ENCODE measurements at places on chromosomes 4 and X.

DNA sequence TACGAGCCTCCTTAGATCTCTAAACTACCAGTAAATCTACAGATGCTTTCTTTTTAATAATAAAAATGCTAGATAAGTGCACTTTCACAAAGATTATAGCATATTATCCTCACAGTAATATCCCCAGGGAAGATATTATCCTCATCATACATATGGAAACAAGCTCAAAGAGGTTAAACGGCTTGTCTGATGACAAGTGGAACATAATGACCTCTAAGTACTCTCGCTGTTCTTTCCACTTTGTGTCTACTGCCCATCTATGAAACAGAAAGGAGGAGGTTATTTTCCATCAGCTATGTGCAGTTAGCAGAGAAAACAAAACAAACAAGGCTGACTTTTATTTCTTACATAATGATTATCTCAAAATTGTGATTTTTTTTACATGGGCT, 42.8 kb upstream of the PRDM8 start:
- DNase-seq = no peak

DNA sequence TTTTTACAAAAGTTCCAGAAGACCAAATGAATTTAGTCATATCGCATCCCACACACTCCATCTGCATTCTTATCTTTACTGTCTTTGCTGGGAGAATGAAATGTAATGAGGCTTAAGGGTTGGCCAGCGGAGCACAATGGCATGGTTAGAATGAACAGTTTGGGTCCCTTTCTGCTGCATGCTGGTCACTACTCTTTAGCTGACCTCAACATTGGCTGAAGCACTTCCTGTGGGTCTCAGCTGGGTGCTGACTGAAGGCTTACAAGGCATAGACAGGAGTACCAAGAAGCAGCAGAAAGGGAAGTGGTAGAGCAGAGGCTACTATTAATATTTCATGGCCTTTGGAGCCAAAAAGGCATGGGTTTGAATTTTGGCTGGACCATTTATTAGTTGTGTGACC, 159.4 kb upstream of the GPC4 start:
- no peak for DNase-seq

DNA sequence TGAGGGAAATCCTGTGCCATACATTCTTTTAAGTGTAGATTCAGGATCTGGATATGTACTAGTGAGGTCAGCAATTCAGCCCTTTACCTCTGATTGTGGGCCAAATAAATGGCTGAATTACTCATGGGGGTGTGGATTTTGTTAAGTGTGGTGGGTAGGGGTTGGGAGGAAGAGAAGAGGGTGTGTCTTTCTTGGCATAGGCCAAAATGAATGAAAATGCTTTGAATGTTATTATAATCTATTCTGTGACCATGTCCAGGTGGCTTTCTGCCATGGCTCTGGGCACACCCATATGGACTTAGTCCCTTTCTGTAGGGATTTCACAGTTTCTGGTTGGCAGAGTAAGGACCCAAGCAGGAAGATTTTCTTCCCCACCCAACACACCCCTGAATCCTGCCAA, 244.3 kb downstream of the CBR4 start:
- DNase-seq = no peak

DNA sequence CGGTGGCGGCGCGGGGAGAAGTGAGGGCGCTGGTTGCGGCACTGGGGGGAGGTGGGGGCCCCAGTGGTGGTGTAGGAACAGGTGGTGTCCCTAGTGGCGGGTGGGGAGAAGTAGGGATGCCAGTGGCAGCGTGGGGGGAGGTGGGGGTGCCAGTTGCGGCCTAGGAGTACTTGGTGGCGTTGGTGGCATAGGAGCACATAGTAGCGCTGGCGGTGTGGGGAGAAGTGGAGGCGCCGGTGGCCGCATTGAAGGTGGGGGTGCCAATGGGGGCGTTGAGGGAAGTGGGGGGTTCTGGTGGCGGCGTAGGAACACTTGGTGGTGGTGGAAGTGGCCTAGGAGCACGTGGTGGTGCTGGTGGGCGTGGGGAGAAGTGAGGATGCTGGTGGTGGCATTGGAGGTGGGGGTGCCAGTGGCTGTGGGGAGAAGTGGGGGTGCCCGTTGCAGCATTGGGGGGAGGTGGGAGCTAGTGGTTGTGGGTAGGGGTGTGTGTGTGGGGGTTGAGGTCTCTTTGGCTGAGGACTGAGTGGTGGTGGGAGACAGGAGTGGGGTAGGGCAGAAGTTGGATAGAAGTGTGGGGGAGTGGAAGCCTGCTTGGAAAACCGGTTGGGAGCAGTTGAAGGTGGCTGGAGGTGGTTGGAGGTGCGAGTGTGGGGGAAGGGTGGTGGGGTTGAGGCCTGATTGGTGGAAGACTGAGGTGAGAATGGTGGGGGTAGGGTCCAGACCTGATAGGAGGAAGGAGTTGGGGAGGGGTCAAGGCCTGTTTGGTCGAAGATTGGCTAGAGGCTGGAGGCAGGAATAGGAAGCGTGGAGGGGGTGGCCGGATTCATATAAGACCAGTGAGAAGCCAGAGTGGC, 1.1 kb downstream of the GCNA start:
- DNase-seq = no peak

- no peak for DNase-seq
Measured at GRCh38 chr4:168566726-168567125, 69.9 kb downstream of the PALLD start.

DNA sequence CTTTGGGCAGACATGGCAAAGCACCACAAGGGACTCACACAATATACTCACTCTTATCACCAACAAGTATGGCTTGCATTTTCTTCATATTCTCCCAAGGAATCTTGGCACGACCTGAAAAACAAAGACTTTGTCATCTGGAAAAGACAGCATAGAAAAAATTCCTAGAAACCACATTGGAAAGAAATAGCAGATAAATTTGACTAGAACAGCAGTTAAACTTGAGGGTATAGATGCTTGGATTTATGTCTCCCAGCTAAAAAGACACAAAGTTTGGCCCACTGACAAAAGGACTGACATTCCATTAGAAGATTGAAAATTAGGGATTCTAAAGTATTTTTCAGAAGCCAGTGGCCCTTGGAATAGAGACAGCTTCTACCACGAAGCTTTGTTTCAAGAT, 6.9 kb upstream of the VEGFC start:
- no peak for DNase-seq

DNA sequence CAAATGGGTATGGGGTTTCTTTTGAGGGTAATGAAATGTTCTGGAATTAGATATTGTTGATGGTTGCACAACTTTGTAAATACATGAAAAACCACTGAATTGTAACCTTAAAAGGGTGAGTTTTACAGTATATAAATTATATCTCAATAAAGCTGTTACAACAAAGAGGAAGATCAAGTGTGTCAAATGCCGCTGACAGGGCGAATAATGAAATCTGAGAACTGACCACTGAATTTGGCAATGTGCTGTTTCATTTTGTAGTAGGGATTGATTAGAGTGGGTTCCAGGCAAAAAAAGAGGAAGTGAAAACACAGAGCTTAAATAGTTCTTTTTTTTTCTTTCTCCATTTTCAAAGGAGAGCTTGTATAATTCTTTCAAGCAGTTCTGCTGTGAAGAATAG, 161.1 kb upstream of the NAP1L5 start:
- DNase-seq = no peak

GRCh38 chr4:151197247-151197646, 79.7 kb upstream of the PRSS48 start:
- DNase-seq = no peak

DNA sequence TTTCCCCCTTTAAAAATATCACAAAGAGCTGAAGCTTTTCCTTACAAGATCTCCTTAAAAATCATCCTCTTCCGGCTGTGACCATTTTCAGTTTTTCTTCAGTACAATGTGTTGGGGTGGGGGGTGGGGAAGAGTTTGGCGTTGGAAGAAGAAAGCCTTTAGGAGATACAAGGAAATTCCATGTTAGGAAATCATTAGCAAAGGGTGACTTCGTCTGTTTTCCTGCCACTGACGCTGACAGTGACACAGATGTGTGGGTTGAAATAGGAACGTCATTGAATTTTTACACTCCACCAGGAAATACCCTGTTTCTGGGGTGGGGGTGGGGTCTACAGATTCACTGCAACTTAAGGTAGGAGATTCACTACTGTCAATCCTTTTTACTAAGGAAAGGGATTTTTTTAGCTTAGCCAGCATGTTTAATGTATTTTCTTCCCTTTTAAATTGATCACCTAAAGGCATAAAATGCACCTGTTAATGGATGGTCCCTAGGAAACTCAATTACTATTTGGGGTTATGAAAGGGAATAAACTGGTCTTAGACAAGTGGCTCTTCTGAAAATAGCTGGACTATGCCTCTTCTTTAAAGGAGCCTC, 3.9 kb downstream of the MAMLD1 start:
- no peak for DNase-seq

GRCh38 chr4:1043651-1044468, 32.4 kb downstream of the FGFRL1 start:
- DNase-seq = no peak

DNA sequence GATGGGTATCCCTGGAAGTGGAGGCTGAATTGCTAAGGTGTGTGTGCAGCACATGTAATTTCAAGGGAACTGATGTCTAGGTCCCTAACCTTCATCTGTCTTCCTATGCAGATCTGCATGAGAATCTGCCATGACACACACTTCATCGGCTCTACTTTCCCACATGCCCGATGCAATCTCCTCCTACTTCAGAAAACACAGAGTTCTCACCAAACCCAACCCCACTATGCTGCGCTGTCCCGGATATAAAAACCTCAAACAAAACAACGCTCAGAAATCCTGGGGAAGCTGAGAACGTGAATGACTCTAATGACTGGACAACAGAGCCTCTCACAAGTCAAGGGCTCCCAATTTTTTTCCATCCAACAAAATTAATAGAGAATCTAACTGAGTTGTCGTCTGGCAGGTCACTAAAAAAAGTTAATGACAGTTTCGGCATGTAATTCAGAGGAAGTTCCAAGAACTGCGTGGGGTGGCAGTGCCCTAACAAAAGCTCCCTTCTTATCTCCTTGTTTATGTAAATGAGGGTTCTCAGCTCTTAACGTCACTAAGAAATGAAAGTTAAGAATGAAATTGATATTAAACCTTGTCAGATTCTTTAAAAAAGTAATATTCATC, 39.0 kb downstream of the STX18 start:
- no peak for DNase-seq

- DNase-seq = no peak
Measured at GRCh38 chr4:145618210-145618931, 814 bp upstream of the MMAA start.

DNA sequence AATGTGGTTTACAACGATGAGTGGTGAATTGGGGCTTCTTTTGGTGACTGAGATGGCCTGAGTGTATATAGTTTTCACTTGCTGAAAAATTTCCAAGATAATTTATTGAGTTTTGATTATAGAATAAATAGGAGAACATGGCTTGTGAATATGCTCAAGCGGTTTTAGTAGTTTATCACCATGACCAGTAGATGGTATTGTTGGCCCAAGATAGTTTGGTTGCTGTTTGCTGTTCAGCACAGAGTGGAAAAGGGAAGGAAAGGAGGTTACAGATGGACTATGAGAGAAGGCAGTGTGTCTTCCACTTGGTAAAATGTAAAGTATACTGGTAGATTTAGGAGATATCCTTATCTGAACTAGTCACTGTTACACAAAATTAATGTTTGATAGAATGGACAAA, 55.8 kb upstream of the POU4F2 start:
- DNase-seq = no peak

GRCh38 chrX:119687661-119688413, 5.1 kb downstream of the SEPTIN6 start:
- no peak for DNase-seq

DNA sequence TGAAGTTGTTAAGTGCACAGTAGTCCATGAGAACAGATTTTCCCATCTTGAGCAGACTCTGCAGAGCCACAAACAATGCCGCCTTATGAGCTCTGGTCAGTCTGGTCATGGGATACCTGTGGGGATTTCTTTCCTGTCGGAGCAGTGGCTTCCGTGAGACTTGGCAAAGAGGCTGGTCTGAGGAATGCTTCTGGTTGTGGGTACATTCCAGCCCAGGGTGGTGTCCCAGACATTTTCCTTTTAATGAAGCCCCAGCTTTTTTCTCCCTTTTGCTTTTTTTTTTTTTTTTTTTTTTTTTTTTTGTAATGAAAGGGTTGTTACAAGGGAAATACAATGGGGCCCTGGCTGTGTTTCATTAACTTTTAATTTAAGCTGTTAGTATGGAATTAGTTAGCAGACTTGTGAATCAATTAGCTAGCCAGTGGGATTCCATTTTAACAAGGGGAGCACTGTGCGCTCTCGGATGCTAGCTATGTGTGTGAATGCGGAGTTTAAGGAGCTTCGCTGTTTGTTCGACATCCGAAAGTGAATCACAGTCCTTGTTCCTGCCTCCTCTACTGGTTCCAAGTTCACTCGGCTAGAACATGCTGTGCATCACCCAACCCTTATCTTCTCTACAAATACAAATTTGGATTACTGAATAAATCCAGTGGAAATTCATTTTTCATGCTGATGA, 225.1 kb downstream of the CBR4 start:
- DNase-seq = no peak

DNA sequence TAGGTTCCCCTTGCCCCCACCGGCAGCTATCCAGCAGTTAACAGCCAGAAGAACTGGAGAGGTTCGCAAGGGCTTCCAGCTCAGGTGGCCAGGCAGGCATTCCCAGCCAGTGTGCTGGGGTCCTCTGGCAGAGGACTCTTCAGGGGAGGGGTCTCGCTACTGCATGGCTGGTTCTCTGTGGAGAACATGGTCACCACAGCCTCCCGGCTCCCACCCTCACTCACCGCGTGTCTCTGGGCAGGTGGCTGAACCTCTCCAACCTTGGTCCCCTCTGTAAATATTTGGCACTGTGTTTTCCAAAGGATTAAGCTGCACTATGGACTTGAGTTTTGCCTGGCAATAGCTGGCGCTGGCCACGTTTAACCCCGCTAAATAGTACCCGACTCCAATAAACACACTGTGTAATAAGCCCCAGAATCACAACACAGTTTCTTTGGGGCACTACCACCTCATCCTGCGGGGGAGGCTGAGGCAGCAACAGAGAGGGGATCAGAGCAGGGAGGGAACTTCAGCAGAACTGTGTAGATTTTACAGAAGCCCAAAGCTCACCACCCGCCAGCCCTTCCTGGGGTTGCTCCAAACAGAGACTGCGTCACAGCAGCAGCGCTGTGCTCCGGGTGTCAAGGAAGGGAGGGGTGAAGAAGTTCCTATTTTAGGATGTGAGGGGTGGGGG, 15.2 kb downstream of the BCOR start:
- DNase-seq = no peak

- DNase-seq = no peak
Measured at GRCh38 chr4:67558493-67558892, at the start of gene STAP1. Gene STAP1, plus strand, starts transcription at chr4:67558727. Its CDS starts 83 bp downstream, at chr4:67558810.

DNA sequence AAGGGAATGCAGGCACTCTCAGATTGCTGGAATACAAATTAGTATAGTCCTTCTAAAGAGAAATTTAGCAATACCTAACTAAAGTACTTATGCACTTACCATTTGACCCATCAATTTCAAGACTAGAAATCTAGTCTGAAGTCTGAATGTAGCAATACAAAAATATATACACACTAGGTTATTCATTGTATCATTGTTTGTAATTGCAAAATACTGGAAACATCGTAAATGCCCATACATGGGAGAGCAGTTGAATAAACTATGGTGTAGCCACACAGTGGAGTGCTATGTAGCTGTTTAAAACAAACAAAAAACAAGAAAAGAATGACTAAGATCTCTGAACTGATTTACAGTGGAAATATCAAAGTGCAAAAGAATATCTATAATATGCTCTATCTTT, 346.4 kb downstream of the ZNF674 start:
- DNase-seq = no peak

Data from DMS79 (cell line).